ENCODE measurements at places on chromosomes 12 and 14.

DNA sequence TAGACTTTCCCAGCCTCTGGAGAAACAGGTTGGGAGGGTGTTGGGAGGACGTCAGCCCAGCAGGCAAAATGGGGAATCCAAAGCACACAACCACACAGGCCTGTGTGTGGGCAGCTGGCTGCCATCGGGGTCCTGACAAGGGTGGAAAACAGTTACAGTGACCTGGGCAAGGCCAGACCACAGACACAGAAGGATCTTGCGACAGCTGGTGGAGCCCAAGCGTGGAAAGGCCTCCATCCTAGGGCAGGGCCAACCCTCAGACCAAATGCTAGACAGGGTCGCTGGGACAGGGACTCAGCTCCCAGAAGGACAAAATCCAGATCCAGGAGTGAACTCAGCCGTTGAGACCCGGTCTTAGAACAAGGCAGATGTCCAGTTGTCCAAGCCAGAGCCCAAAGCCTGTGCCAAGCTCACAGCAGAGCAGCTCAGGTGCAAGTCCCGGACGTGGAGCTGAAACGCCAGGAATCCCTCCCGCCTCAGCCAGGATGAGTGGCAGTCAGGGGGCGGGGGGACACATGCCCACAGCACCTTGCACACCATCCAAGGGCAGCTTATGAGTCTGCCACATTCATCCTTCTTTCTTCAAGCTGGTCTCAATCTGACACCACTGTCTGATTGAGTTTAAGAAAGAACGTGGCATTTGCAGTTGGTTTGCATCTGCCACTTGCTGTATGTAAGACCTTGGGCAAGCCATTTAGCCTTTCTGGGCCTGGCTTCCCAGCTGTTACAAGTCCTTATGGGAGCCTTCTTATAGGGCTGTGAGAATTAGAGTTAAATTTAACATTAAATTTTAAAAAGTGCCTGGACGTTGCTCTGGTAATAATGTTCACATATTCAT is 37.6 kb downstream of the DEGS2 start:
- DNase-seq: no peak

GRCh38 chr14:90582166-90582565 is 185.3 kb downstream of the CALM1 start:
- no peak for DNase-seq

DNA sequence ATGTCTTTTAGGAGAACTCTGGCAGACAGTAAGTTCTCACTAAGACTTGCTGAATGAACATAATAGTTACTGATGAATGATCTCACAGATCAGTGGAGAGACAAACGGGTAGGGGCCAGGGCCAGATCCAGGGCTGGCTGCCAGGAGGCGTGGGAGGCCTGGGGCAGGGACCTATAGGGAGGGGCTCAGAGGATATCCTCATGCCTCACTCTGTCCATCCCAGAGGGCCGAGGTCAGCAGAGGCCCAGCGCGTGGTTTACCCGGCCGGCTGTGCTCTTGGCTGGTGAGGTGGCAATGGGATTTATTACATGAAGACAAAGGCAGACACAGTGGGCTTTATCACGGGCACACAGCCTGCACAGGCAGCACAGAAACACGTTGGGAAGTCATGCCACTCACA is 85.4 kb downstream of the CHGA start:
- DNase-seq: no peak

DNA sequence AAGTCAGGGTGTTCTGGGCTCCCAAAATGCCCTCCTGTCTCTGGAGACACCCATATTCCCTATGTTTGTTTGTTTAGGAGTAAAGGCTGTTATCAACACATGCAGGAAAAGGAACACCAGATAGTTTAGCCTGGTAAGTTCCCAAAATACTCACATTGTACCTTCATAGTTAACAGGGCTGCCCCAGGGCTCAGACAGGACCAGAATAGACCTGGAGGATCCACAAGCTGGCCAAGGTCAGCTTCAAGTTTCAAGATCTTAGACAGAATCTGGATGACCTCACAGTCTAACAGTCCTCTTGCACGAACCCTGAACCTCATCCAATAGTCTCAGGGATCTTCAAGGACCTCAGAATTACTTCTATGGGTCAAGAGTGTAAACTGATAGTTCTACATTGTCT is 18.1 kb upstream of the HSP90B1 start:
- no peak for DNase-seq

DNA sequence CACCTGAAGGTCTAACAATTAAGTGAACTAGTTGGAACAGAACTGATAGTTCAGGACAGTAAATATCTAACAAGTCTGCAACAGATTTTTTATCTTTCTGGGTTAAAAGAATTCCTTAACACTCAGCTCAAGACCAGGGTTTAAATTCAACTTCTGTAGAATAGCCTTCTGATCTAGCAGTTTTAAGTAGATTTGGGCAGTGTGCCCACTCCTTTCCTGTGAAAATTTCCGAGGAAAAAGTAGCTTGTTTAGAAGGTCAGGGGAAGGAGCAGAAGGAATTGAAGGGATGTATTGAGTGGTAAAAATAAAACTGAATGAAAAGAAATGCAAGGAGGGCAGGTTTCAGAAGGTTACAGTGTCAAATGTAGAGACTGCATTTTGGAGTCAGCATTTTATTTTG is 45.8 kb downstream of the ATL1 start:
- no peak for DNase-seq

DNA sequence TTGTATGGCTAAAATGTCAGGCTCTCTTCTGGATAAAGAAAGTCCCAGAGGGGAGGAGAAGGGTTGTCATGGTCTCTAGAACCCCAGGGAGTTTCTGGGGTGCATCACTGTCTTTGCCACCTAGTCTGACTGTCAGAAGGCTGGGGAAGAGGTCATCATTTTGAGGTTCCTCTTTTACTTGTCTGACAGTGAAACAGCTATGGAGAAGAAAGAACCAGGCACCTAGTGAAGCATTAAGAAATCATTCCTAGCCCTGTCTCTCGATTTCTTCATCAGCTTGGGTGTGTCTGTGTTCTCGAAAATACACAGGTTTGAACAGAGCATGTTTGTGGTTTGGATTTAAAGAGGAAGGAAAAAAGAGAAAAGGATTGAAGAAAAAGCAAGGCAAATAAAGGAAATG is 158.7 kb upstream of the LRIG3 start:
- DNase-seq: no peak

DNA sequence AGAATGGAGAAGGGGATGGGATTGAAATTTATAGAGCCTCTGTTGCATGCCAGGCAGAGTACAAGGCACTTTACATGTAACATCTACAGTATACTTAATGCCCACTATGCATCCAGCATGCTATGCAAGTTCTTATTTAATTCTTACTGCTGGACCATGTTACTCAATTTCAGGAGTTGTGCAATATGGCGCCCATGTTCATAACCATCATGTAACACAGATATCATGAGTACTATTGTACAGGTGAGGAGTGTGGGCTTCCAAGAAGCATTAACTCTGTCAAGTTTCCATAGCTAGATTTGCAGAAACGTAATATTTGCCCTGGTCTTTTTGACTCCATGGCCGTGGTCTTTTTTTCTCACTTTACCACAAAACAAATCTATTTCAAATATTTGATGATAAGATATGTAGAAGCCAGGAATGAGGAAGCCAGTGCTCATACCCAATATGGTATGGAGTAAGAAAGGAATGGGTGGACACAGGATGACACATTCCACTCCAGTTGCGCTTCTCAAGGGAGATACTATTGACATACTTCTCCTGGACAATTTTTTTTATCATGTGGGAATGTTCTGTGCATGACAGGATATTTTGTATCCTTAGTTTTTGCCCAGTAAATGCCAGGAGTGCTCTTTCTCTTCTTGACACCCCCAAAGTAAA is 191.8 kb downstream of the C12orf75 start:
- DNase-seq: no peak

DNA sequence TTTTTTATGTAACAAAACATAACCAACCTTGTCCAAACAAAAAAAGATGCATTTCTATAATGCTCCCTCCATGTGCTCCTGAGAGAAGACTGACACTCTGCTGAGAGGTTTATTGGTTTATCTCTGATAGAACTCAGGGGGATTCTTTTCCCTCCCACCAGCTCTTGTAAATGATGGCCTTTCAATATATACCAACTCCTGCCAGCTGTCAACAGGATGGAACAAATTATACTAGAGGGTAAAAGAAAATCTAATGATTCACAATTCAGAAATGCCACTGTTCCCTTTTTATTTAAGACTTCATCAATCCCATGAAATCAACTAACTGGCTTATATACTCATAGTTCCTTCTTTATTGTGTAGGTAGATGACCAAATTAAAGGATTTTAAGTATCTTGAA is 25.4 kb downstream of the PSMC1 start:
- DNase-seq: no peak

- no peak for DNase-seq
Measured at GRCh38 chr12:30019366-30020140, 235.8 kb upstream of the TMTC1 start.

DNA sequence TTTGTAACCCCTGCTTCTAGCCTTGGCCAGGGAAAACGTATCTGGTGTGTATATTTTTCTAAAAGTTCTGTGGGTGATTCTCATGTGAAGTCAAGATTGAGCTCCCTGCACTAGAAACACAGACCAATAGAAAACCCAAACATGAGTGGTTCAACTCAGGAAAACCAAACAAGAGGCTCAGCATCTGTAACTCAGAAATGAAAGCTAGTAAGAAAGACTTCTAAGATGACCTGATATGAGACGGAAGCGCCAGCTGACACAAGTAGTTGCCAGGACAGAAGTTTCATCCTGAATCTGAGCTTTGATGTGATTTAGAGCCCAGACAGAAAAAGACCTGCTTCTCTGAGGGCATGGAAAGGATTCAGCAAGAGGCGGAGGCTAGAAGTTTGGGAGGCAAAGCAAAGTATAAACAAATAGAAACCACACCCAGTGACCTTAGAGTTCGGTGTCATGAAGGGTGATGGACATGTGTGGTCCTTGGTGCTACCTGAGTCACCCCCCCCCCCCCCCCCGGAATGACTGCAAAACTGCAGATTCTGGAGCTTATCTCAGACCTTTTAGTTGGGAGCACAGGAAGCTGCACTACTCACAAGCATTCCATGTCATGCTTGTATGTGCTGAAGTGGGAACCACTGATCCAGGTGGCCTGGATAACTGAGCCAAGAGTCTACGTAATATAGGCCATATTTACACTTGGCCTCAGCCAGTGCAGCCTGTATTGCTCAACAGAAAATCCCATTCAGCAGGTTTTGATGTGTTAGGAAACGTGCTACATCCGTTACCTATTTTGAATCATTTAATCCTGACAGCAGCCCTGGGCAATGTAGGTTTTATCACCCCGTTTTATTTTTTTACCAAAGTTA is 191.3 kb downstream of the ANO6 start:
- DNase-seq: no peak

- no peak for DNase-seq
Measured at GRCh38 chr12:72540811-72541210, 268.6 kb downstream of the TRHDE start.
